ENCODE measurements at places on chromosomes 5 and 9.

- no peak for DNase-seq
Observed at GRCh38 chr5:68459093-68459809, 243.7 kb downstream of the PIK3R1 start.

DNA sequence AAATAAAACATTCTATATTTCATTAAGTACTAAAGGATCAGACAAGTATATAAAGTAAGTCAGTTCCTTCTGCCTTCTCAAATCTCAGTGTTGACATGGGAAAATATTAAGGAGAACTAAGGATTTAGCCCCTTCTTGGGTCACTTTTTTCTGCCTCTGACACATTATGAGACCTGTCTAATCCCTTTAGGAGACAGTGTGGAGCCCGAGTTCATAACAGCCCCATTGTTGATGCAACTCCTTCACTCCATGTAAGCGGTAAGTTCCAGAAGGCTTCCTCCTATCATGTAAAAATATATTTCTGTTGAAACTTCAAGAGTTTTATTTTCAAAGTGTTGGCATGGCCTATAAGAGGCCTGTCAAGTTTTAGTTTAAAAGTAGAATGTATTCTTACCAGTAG lies 152.2 kb downstream of the SNCAIP start:
- DNase-seq = no peak

- no peak for DNase-seq
Observed at GRCh38 chr5:50595199-50595598, 71.2 kb upstream of the PARP8 start.

DNA sequence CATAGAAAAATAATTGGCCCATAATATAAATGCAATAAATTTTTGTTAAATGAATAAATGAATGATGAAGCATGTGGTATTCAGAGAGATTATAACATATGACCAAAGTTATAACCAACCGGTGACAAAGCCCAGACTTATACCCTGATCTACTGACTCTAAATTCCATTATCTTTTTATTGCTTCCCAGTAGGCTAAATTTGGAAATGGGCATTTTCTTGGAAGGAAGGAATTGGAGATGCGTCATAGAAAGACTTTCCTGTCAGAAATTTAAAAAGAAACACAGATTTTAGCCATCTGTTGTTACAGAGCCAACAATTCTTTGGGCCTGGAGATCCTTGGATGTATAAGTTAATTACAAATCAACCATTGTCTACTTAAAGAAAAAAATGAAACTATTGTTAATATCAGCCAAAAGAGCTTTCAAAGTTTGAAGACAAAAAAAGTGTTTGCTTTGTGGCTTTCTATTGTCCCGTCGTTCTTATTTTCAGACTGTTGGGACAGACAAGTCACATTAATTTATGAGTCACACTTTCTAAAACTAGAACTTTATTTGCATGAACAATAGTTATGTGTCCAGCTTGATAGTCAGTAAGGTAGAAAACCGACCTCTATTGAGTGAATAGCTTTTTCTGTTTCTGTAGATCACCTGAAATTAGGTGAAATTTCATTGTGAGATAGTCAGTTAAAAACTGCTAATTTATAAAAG lies 428.7 kb downstream of the GABRG2 start:
- DNase-seq = no peak

GRCh38 chr9:73969936-73970335 lies 527.2 kb upstream of the RORB start:
- DNase-seq = no peak

GRCh38 chr9:134170532-134171315 lies 6.4 kb upstream of the RNU6ATAC start:
- DNase-seq = no peak

DNA sequence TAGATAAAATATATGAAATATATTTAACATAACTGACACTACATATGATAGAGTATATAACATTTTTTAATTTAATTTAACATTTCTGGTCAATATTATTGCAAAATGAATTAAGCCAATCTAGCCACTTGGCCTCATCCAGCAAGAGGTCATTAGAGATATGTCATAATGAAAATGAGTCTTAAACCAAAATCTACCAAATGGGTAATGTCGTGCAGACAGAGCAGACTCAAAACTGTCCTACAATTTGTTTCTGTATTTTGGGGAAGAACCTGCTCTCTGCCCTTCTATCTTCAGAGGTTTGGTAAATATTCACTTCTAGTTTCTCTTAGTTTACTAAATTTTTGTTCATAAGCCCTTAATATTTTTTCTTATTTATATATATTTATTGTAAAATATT lies 61.4 kb downstream of the ARHGEF28 start:
- DNase-seq = no peak

- DNase-seq = no peak
Observed at GRCh38 chr9:98625728-98626127, 83.0 kb downstream of the GABBR2 start.

DNA sequence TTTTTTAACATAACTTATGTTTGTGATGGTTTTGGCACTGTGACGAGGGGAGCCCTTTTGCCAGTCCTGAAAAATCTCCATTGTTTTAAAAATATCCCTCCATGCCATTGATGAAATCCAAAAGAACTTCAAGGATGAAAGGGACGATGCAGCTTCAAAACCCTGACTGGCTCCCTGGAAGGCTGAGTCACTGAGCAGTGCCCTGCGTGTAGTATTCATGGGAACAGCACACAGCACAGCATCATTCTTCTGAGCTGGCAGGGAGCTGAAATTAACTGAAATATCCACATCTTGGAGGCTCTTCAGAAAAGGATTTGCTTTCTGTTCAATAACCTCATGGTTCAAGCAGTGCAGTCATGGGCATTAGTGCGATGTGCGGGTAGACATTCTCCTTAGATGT lies 29.7 kb downstream of the PDE4D start:
- DNase-seq = no peak

DNA sequence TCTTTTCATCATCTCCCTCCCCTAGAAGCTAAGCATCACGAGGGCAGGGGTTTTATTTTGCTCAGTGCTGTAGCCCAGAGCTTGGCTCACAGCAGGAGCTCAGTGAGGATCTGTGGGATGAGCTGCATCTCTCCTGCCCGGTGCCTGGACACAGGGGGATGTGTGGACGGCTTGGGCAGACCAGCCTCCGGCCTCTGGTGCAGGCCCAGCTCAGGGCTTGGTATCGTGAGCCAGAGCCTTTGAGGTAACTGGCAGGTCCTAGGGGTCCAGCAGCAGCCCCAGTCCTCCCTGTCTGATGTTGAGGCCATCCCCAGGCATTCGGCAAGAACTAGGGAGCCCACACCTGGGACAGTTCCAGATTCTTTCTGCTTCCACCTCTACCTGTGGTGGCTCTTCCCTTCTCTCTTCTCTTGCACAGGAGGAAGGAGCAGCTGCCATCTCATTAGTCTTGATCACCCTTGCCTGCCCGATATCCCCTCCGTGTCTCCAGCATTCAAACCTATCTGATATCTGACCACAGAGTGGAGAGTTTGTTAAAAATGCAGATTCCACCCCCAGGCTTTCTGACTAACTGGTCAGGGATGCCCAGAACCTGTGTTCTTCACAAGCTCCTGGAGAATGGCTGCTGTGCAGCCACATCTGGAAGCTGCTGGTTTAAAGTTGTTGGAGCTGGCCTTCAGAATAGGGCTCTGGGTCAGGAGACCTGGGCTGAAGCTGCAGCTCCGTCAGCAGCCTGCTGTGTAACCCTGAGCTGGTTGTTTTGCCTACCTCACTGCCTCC lies 7.9 kb upstream of the SLC6A7 start:
- no peak for DNase-seq

GRCh38 chr5:32597041-32597629 lies 11.8 kb downstream of the SUB1 start:
- DNase-seq = no peak

DNA sequence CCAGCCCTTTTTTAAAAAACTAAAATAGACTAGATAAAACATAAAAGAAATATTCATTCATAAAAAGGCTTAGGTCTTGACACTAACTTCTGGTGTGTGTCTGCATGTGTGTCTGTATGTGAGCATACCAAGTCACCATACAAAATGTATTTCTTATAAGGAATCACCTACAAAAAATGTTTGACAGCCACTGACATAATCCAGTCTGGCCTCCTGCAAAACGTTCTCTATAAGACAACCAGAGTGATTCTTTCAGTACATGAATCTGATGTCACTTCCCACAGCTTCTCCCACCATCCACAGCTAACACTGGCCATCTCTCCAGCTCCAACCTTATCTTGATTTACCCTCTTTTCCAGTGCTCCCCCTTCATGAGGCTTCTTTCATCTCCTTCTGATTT lies 192.3 kb downstream of the TLE1 start:
- no peak for DNase-seq

GRCh38 chr9:89888233-89888632 lies 283.4 kb downstream of the GADD45G start:
- peak; percentile 20 for DNase-seq

GRCh38 chr5:40166802-40167201 lies 512.9 kb upstream of the PTGER4 start:
- no peak for DNase-seq

DNA sequence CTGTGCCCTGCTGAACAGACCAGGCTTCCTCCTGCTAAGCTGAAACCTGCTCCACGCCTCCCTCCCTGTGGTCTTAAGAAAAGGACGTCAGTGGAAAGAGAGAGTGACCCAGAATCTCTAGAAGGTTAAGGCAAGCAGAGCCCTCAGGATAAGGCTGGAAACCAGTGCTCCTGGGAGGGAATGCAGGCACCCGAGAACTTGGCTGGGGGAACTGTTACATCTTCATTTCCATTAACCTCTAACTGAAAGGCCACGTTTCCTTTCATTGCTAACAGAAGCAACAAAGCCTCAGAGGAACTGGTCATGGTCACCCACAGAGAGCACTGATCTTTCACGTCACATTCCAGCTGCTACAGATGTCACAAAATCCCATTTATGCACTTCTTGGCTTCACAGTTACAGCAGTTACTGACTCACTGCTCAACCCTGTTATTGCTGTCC lies 26.1 kb upstream of the AKNA start:
- no peak for DNase-seq

DNA sequence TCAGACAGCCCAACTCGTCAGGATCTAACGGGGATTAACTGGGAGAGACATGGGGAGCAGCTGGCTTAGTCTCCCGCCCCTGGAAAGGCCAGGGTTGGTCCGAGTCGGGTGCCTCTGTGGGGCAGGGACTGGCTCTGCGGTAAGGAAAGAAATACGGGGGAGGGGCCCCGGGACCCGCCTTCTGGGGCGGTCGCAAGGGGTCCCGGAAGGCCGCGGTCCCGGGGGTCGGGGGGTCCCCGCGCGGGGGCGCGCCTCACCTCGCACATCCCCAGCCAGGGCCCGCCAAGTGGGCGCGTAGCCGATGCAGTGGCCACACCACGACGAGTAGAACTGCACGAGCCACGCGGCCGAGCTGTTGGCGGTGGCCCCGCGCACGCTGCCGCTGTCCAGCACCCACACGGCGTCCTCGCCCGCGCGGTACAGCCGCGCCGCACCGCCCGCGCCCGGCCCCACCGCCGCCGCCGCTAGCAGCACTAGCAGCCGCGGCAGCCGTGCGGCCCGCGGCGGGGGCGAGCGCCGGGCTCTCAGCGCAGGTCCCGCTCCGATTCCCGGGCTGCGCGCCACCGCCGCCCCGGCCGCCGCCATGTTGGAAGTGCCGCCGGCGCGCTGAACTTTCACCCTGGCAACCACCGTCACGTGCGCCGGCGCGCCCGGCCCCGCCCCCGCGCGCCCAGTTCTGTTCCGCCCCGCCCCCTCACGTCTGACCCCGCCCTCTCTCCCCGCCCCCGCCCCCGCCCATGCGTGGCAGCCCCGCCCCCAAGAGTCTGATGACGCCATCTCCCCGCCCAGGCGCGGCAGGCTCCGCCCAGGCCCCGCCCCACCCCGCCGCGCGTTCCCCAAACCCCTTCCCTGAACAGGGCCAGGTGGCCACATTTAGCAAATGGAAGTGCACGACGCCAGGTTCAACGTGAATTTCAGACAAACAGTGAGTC lies at the start of gene QSOX2:
QSOX2 (minus strand) TSS at position 594 of the 932 bp plus-strand sequence; CDS start at position 585, 9 bp downstream.
- peak; percentile 94 for DNase-seq

Measured in ecto neural progenitor cell (in vitro differentiated cells).